Right renal pelvis (tissue), 4 donors: ENCODE measurements at places on chromosomes 5 and 9.

DNA sequence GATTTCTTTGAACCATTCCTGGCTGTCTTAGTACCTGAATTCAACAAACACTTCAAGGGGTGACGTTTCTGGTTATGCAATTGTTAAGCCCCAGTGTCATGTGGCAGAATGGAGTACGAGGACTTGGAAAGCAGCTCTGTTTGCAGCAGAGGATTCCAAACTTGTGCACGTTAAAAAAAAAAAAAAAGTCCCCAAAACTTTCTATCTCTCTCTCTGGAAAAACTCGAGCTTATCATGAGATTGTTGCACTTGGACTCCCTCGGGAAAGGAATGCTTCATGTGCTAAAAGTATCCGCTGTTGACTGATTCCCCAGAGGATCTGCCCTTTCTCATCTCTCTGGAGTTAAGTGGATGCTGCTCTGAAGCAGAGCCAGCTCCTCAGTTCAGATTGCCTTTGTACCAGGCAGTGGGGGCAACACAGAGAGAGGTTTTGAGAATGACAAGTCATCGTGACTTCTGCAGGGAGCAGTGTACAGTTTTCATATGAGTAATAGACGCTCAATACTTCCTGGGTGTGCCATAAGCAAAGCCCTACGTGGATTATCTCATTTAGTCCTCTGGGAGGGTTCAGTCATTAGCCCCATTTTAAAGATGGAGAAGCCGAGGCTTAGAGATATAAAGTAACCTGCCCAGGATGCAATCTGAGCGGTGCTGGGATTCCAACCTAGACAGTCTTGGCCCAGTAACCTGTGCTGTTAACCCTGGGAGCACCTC, 28.1 kb downstream of the TMOD1 start:
- no peak for DNase-seq

GRCh38 chr9:131060900-131061630, 35.3 kb upstream of the AIF1L start:
- DNase-seq: no peak

GRCh38 chr5:58925627-58926540, 343.0 kb downstream of the RAB3C start:
- DNase-seq: no peak

DNA sequence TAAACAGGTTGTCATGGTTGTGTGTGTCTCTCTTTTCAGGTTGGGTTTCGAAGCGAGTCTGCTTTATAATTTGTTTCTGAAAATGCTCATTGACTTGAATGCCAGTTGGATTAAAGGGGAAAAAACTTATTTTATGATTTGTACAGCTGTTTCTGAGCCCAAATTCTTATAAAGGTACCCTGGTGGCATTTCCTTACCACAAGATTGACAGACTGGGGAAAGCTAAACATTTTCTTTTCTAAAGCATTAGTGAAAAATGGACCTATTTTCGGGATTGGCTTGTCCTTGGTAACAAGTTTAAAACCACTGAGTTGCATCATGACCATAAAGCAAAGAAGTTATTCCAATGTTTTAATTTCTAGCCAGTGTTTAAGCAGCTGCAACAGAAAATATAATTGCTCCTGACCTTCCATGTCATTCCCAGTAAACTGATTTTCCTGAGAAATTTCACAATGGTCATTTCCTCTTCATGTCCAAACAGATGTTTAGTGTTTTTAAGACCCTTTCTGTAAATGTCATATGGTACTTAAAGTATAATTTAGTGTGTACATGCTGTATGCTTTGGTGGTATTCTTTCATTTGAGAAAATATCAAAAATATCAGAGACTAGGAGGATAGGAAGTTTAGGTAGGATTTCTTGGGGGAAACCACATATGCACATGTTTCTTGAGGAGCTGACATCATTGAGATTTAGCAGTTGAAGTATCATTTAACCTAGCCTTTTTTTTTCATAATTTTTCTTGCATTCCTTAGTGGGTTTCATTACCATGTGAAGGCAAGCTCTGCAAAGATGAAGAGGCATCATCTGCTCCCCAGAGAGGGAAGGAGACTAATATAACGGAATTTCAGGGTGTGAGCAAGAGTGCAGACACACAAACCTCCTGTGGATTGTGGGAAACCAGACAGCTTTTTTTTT, 667.1 kb upstream of the RGMB start:
- DNase-seq: no peak

GRCh38 chr5:6673031-6673430, 39.8 kb downstream of the SRD5A1 start:
- no peak for DNase-seq

GRCh38 chr5:181120306-181120705, 10.7 kb downstream of the OR2V1 start:
- DNase-seq: no peak

DNA sequence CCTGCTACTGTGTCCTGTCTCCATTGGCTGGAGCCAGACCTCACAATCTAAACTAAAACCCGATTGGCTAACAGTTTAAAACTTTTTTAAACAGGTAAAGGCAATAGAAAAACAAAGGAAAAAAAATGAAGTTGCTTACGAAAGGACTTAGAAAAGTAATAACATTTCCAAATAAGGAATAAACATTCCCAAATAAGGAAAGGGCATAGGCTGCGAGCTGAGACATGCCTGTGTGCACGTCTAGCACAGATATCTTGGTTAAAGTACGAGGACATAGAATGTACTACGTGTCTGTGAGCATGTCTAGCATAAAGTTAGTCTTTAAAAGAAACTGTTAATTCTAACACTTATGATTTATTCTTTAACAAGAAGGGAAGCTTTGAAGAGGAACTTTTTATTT, 15.3 kb upstream of the FAM120A start:
- DNase-seq: no peak

GRCh38 chr9:83034587-83034986, 28.4 kb downstream of the RASEF start:
- no peak for DNase-seq

- no peak for DNase-seq
Measured at GRCh38 chr5:6652025-6652424, 18.8 kb downstream of the SRD5A1 start.

DNA sequence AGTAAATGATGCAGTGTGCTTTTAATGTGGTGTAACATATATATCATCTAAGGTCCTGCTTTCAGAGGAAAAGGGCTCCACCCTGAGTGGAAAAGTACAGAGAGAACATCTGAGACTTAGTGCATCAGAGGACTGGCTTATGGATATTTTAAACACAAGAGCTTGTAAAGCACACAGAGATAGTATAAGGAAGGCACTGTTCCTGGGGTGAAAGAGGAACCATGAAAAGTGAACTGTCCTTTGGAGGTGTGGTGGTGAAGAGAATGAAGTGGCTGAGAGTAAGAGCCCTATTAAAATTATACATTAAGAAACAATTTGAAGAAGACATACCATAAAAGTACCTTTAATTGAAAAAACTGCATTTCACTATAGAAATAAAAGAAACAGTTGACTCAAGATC, 68.9 kb downstream of the CSF2 start:
- no peak for DNase-seq

DNA sequence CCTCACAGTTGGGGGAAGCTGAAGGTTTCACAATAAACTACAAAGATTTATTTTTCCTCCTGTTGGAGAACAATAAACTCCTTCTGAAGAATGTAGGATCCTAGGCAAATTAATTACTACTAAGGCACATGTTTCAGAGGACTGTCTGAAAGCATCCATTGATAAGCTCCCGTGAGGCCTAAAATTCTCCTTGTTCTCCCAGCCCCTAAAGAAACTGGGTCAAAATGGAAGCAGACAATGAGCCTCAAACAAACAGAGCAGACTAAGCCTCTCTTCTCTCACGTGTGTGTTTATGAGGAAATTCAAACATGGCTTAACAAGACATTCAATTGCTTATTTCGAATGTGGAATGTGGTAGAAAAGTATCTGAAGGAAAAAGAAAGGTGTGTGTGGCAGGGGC, 249.0 kb downstream of the GLIS3 start:
- no peak for DNase-seq

GRCh38 chr5:40233268-40233667, 446.4 kb upstream of the PTGER4 start:
- DNase-seq: no peak

- DNase-seq: no peak
Measured at GRCh38 chr9:36716496-36716895, 143.8 kb downstream of the MELK start.

- no peak for DNase-seq
Measured at GRCh38 chr9:83218411-83219090, 155.6 kb upstream of the RASEF start.

- DNase-seq: no peak
Measured at GRCh38 chr5:9222054-9222976, 323.6 kb downstream of the SEMA5A start.

DNA sequence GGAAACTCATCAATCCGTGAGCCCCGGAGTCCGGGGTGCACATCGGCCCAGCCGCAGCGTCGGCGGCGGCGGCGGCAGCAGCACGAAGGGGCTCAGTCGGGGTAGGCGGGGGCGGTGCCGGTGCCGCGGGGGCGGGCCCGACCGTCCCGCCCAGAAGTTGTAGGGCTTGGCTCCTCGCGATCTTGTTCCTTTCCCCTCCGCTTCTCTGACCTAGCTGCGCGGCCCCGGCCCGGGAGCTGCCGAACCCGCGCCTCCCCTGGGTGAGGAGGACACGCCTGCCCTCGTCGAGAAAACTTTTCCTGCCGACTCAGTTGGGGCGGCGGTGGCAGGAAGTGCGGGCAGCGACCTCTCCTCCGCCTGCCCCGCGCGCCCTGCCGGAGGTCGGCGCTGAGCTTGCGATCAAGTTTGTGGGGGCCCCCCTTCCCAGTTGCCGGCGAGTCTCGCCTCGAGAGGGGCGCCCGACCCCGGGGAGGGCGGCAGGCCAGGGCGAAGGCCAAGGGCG, at the start of gene MAN2A1:
Gene MAN2A1 (plus strand): TSS at position 188 of the 502 bp plus-strand sequence. CDS start 491 bp downstream, outside the sequence.
- DNase-seq: peak; percentile 59

DNA sequence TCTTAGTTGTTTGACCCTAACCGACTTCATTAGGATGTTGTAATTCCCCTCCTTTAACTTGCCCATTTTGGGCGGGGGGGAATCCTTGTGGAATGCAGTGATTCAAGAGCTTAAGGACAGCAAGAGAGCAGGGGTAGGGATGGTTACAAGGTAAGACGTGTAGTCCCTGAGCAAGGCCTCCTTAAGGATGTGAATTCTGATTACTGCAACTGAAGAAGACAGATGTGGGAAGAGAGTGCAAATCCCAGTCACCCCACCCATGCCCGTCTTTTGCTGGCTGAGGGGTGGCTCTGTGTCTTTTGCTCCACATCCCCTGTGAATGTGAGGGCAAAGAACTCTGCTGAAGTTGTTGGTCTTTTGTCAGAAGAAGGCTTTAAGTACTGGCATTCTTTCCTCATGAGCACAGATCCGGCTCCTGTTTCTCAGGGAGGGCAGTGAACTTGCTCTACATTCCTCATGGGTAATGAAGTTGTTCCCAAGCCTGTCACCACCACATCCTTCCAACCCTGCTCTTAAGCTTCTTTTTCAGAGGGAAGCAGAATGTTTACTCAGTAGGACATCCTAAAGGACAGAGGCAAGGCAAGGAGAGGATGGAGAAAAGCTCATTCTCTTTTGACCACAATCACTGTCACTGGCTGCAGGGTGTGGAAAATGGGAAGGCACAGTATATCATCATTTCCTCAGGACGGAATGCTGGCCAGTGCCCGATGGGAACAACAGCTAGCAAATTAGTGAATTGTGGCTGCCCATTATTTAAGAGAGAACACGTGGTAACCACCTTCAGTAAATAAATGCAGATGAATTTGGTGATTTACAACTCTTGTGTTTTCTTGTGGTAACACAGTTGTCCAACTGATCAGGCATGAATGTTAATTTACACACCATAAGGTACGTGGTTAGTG, 61.5 kb downstream of the RAI14 start:
- peak; percentile 44 for DNase-seq

DNA sequence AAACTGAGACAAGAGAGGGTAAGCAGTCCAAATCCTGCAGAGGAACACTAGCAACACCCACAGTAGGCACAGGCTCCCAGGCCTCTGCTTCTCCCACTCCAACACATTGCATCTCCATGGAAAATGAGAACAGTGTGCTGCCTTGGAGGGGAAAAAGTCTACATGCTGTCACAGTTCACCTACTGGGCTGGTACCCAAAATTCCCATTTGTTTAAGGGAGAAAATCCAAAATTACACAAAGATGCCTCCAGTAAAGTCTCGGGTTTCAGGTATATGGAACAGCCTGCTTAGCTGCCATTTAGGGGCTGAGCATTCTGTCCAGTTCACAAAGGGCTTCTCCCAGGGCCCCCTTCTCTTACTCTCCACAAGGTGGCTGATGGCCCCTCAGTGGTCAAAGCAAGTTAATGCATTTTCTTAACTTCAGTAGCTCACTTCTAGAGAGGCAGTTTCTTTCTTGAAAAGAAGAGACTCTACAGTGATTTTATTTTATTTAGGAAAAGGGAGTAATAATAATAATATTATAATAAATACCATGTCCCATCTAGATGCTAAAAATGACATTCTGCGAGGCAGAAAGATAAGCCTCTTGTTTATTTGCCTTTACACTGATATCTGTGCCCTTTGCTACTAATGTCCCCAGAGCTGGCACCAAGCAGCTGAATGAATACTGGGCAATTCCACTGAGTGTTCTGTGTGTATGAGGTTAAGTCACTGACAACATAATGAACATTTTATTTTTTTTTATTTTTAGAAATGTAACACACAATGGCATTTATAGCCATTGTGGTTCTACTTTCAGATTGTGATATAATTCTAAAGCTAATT, 89.4 kb downstream of the RGS7BP start:
- DNase-seq: no peak

- DNase-seq: peak; percentile 12
Measured at GRCh38 chr5:96687812-96688453, 25.8 kb downstream of the CAST start.

GRCh38 chr9:135068776-135069415, 18.6 kb upstream of the OLFM1 start:
- DNase-seq: no peak

DNA sequence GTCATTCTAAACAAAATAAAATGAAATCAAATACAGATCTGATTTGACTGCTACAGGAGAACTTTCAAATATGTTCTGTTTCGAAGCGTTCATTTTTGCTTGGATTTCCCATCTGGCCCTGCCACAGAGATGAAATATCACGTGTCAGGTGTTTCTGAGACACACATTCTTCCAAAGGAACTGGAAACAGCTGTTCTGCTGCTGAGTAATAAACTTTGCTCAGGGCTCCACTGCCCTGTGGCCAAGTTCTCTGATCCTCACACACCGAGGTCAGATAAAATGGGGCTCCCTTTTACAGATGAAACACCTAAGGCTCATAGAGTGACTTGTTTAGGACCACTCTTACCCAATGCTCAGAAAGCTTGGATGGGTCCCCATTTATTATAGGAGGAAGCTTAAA, 42.5 kb downstream of the FRMPD1 start:
- no peak for DNase-seq

GRCh38 chr9:127223810-127224177, 40.8 kb upstream of the GARNL3 start:
- no peak for DNase-seq

- no peak for DNase-seq
Measured at GRCh38 chr5:83724001-83724400, 3.3 kb upstream of the HAPLN1 start.
